ENCODE measurements at places on chromosomes 11 and 22.

GRCh38 chr11:8267831-8268529 lies 4.3 kb upstream of the LMO1 start:
- peak; percentile 20 for DNase-seq

GRCh38 chr11:46630237-46630636 lies 12.9 kb downstream of the ATG13 start:
- no peak for DNase-seq

DNA sequence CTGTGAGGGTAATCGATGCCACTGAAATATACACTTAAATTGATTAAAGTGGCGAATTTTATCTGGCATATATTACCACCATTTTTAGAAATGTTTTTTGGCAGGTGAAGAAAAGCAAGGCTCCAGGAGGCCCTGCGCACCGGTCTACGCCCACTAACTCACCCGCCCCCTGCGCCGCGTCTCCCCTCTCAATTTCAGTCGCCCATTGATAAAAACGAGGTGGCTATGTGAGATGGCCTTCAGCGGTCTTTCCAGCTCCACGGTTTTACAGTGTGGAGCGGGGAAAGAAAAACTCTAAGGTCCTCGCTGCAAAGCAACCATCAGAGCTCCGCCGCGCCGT lies 602 bp upstream of the AQP11 start:
- DNase-seq, result no peak

GRCh38 chr11:30868626-30869081 lies 282.5 kb upstream of the MPPED2 start:
- DNase-seq, result no peak

DNA sequence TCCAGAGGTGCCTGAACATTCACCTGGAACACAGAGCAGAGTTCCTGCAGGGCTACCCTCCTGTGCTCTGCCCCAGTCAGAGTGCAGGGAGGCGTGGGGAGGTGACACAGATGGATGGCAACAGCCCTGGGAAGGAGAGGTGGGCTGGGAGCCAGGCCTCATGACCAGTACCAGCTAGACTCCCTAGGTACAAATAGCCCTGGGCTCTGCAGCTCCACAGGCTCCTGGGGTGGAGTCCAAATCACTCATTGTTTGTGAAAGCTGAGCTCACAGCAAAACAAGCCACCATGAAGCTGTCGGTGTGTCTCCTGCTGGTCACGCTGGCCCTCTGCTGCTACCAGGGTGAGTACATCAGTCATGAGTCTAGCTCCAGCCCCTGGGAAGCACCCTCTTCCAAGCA lies at the start of gene SCGB1D2:
SCGB1D2 (plus strand) TSS at position 219 of the 400 bp plus-strand sequence; CDS start at position 288, 69 bp downstream.
- DNase-seq, result no peak

- peak; percentile 62 for DNase-seq
Measured at GRCh38 chr22:43110444-43110926, at the start of gene BIK. Gene BIK, plus strand, starts transcription at chr22:43110750. Its CDS starts 13,273 bp downstream, at chr22:43124023.

GRCh38 chr11:65416341-65416824 lies 6.2 kb upstream of the NEAT1 start:
- DNase-seq, result peak; percentile 90

Measured in Caco-2 (cell line).